ENCODE measurements at places on chromosomes 16 and 17.

DNA sequence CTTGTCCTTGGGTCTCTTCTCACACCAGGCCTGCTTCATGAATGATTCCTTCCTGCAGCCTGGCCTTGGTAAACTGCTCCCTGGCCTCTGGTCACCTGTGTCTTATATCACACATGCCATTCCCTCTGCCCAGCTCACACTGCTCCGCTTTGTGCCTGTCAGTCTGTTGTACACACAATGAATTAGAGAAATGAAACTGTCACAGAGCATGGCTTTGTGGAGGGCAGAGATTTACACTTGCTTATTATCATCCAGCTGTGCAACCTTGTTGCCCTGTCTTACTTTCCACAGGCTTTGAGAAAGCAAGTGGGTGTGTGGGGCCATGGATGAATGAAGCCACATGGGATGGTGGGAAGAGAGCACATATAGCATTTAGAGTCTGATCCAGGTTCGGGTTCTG lies 22.4 kb downstream of the ALDH3A2 start:
- no peak for DNase-seq

GRCh38 chr16:31382485-31383161 lies 10.5 kb upstream of the ITGAD start:
- peak; percentile 75 for DNase-seq

DNA sequence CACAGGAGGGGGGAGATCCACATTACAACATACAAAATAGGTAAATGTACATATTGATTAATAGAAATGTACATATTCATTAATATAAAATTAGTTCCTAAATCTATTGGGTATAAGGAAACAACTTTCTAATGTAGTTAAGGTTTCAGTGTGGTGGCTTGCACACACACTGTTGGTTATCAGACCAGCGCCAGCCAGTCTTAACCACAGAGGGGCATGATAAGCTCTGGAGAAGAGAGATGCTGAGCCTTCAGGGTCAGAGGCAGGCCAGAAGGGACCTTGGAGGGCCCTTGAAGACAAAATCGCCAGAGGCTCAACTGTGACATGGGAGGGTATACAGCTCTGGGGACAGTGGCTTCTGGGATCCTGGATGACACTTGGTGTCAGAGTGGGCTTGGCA lies 10.9 kb upstream of the ZFP90 start:
- DNase-seq = no peak

- no peak for DNase-seq
These were observed 35.7 kb downstream of the CYTH1 start for GRCh38 chr17:78746263-78746948.

DNA sequence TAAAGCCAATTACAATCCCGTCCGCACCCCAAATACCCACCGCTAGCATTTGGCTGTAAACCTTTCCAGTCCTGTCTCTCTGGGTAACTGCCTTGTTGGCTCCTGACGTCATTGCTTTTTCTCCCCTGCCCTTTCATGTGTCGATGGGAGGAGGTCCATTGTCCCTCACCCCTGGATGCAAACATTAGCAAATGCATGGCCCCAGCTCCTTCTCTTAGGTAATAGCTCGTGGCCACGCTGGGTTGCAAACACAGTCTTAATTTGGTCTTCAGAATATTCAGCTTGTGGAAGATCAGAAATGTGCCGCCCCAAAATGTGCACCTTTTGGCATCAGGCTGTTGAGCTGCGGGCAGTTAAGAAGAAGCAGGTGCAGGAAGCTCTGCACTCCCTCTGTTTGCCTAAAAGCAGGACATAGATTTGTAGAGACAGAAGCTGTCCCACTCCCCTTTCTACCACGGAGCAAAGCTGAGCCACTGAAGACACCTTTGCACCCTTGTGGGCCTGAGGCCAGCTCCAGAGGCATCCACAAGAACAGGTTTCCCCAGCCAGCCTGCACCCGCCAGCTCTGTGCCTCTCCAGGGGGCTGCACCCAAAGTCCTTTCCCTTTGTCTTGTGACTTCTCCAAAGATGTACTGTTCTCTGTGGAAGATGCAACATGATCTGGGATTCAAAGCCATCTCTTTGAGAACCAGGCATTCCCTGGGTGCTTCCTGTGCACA lies 127.3 kb downstream of the MGAT5B start:
- DNase-seq = no peak

- no peak for DNase-seq
These were observed 157.0 kb downstream of the NTN1 start for GRCh38 chr17:9178319-9178718.

DNA sequence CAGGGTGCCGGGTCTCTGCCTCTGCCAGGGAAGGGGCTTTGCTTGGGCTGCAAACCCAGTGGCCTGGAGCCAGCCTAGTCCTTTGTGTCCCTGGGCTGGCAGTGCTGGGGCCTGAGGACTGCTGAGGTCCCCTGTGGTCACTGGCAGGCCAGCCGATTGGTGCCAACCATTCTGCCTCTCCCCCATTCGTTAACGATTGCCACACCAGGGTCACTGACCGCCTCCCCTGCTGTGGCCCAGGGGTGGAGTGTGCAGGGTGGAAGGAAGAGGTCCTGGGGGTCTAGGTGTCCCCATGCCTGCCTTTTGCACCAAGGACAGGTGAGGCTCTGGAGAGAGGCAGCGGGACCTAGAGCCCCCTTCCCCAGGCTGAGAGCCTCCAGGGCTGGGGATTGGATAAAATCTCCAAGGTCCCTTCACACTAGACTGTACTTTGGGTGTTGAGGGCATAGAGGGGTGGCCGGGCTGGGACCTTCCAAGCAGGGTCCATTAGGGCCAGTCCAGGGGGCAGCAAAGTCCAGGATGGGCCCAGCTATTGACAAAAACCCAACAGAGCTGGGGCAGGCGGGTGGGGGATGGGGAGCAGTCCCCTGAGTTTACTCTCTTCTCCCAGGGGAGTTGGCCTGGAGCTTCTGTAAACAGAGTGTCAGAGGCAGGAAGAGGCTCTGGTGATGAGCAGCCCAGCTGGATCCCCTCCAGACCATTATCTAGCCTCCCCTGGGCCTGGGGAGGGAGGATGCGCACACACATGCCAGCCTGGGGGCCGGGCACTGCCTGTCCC lies 1.1 kb downstream of the VASN start:
- DNase-seq = no peak

DNA sequence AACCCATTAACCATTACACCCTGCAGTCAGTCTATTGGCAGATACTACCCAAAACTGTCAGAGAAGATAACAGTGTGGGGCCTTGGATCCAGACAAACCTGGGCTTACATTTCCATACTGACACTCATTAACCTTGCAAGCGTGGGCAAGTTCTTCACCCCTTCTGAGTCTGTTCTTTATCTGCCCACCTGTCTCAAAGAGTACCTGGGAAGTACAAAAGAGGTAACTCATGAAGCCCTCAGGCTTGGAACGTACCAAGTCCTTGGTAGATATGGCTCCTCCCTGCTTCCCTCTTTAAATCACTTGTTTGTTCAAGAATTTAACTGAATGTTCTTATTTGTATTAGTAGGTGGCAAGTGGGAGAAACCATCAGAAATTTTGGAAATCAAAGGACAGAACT lies 2.5 kb upstream of the IGSF6 start:
- no peak for DNase-seq

- no peak for DNase-seq
These were observed 717.8 kb downstream of the WWOX start for GRCh38 chr16:78817200-78817739.

GRCh38 chr17:66807182-66807581 lies 27.7 kb upstream of the CACNG5 start:
- DNase-seq = no peak

DNA sequence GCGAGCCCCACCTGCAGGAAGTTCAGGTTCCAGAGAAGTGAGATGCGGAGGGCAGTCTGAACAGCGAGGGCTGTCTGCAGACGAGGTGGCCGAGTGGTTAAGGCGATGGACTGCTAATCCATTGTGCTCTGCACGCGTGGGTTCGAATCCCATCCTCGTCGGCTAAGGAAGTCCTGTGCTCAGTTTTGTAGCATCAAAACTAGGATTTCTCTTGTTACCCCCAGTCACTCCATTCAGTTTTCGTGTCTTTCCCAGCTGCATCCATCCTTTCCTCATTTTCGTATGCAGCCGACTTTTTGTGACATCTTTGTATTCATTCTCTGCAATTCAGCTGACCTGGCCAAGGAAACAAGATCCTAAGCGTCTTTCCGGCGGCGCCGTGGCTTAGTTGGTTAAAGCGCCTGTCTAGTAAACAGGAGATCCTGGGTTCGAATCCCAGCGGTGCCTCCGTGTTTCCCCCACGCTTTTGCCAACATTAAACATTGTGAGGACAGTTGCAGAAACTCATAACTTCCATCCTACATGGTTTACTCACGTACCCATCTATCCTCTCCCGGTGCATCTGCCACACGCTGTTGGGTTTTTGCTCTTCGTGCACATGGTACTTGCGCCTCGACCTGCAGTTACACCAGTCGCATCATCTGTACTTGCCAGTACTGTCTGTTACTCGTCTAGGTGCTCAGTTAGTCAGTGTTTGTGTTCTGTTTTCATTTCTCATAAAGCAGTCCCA lies 3.0 kb downstream of the BORCS6 start:
- peak; percentile 98 for DNase-seq

DNA sequence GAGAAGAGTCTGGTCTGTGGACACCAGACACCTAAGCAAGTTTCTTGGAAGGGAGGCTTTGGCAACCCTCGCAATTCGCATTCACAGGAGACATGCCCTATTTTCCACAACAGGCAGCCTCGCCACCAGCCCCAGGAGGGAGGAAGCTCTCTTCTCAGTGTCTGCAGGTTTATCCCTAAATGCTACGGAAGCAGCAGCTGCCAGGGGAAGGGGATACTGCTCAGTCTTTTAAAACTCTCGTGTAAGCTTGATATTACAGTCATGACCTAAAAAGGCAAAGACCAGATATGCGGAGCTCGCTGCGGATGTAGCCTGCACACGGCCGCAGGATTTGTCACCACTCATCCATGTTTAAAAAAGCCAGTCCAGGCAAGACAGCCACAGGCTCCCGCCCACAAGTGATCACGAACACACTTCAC lies 159.2 kb upstream of the RPH3AL start:
- no peak for DNase-seq

GRCh38 chr17:47204722-47205418 lies 4.3 kb upstream of the MYL4 start:
- DNase-seq = peak; percentile 66

DNA sequence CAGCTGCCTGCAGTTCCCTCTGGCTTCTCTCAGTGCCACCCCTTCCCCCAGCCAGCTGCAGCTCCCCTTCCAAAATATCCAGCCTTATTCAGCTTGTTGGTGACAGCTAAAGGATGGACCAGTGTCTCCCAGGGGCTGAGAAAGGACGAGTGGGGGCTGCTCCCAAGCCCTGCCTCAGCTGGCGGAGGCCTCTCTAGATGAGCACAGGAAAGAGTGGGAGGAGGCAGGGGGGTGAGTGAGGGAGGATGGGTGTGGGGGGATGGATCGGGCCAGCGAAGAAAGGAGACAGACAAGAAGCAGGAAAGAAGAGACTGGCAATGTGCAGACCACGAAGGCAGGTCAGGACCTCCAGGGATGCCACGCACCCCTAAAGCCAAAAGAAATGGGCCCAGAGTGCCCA lies 17.5 kb downstream of the PIPOX start:
- no peak for DNase-seq

DNA sequence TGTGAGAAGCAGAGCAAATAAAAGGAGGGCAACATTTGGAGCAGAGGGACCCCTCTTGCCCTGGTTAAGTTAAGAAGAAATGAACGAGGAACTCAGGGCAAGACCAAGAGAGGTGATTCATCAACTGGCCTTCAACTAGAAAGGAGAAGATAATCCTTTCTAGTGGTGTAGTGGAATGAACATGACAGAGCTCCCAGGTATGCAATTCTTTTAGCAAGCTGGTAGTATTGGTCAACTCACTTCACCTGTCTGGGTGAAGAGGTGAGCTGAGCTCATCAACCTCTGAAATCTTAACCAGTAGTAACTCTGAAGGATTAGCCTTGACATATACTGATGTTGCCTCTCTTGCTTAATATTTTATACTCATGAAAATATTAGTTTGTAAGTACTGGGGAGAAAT lies 1024.7 kb upstream of the GOT2 start:
- no peak for DNase-seq

- no peak for DNase-seq
These were observed 10.6 kb downstream of the SLC16A3 start for GRCh38 chr17:82239401-82239925.

- DNase-seq = no peak
These were observed 272.9 kb downstream of the UTP18 start for GRCh38 chr17:51533219-51533618.

DNA sequence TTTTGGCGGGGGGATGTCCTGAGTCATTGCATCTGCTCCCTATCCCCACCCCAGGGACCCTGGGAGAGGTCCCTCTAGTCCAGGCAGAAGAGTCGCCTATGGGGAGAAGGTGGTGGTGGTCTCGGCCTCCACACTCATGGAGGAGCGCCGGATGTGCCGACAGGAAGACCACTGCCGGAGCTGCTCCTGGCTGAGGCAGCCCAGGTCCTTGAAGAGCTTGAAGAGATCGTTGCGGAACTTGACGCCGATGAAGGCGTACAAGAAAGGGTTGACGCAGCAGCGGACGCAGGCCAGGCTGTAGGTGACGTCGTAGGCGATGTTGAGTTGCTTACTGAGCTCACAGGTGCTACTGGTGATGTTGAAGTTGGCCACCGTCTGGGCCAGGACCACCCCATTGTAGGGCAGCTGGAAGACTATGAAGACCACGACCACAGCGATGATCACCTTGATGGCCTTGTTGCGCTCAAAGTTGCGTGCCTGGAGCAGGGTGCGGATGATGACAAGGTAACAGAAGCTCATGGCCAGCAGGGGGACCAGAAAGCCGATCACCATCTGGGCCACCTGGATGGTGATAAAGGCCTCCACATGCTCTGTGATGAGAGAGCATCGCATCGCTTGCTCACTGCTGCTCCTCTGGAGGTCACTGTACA lies 10.5 kb downstream of the CCR7 start:
- DNase-seq = no peak

- peak; percentile 62 for DNase-seq
These were observed 3.4 kb downstream of the MYO18A start for GRCh38 chr17:29176558-29177351.

GRCh38 chr16:80846680-80847079 lies 42.3 kb upstream of the CDYL2 start:
- no peak for DNase-seq

GRCh38 chr17:32489320-32490100 lies 2.7 kb downstream of the CDK5R1 start:
- DNase-seq = no peak

DNA sequence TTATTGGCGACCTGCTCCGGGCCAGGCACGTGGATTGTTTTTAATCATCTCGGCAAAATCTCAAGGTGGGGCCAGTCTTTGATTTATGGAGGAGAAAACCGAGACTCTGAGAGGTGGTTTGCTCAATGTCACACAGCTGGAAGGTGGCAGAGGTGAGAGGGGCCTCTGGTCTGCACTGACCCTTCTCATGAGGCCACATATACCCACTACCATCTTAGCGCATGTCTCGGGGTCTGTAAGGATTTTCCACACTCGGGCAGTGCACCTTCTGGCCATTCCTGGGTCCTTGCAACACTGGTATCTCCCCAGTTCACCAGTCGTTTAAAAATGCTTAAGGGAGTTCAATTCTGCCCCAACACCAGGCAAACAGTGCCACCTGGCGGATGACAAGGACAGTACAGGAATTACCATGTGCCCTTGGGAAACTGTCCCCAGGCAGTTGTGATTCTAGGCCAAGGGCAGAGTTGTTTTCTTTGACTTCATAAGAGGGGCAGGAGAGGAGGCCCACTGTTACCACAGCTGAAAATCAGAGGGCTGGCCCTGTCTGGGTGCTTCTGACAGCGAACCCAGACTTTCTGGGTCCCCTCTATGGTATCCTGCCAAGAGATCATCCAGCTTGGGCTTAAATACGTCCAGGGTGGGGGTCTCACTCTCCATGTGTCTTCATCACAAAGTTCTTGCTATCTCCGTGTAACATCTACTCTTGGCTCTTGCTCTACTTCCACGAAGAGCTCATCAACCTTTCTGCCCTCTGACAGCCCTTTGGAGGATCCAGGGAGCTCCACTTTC lies 39.4 kb upstream of the RAI1 start:
- peak; percentile 86 for DNase-seq

- no peak for DNase-seq
These were observed 22.4 kb downstream of the UNK start for GRCh38 chr17:75806822-75807500.
